CD4-positive, alpha-beta T cell (primary cell): ENCODE measurements at places on chromosomes 4 and X.
A peak's percentile ranks its signal among the peaks of the same experiment; 100 is the strongest.

DNA sequence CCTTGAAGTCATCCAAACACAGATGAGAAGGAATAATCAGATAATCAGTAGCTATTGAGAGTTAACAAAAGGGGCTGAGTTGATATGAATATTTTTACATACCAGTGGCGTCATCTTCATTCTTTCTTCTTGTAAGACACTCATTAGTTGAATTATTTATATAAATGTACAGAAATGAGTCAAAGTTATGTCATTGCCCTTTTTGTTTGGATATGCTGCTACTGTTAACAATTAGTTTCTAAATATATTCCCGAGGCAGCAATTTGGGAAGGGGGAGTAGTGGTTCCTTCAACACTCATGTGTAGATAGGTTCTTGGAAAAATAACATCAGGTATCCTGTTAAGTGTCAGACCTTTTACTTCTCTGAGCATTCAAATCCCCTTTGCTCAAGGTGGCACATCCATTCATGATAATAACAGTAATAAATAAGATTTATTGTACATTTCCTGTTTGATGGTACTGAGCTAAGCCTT is 436.6 kb downstream of the SPRY1 start:
- H3K36me3 ChIP-seq, result no peaks in the 10 kb centered on the region
- H3K4me1 ChIP-seq, result no peaks in the 10 kb centered on the region
- no peak for DNase-seq
- H3K4me3 ChIP-seq, result no peak overlapping the region
- H3K27ac ChIP-seq, result no peak overlapping the region

DNA sequence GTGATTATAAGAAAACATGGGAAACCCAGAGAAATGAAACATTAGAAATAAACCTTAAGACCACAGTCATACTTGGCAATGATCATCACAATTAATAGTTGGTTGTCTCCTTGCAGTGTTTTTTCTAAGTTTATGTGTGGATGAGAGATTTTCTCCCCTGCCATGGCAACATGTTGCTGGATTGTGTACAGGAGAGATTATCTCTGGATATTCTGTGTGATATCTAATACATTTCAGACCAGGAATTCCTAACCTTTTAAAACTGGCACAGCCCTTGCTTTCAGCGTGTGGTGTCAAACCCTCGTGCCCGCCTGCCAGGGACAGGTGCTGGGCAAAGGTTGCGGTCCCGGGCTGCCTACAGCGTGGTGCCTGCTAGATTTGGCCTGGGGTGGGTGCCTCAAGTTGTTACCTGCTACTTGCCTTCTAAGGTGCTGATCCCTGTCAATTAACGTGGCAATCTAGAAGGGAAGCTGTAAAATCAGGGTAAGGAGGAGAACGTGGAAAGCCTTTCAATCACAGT is 100.5 kb downstream of the TMEM131L start:
- H3K27ac ChIP-seq, result no peak overlapping the region
- no peak for DNase-seq
- H3K27me3 ChIP-seq, result no peaks in the 10 kb centered on the region
- no peak overlapping the region for H3K4me3 ChIP-seq

DNA sequence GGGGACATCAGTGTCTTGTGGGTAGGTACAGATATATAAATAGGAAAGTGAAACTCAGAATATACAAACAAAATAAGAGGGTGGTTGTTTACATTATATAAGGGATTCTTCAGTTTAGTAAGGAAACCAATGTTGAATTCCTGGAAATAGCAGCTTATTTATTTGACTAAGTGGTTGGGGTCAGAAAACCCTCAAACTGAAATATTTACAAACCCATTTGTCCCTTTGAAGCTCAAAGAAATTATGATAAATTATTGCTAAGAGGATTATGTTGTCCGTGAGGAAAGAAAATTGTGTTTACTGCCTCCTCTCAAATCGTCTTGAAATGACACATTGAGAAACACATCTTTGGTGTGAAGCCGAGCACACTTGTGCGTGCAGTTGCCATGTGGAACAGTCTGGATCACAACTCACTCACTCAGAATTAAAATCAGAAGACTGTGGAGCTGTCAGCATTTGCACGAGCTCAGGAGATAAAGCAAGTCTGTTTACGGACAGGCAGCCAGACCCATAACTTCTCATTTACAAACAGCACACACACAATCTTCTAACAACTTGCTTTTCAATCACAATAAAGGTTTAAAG is 46.8 kb upstream of the SETD7 start:
- no peaks in the 10 kb centered on the region for H3K27me3 ChIP-seq
- DNase-seq, result no peak
- H3K4me3 ChIP-seq, result no peak overlapping the region
- H3K27ac ChIP-seq, result no peak overlapping the region

GRCh38 chrX:30572004-30572403 is 5.6 kb downstream of the TASL start:
- DNase-seq, result no peak
- H3K27me3 ChIP-seq, result no peaks in the 10 kb centered on the region
- H3K4me3 ChIP-seq, result no peak overlapping the region
- no peak overlapping the region for H3K27ac ChIP-seq

- peak within 1 kb of the TSS; percentile 64 for H3K4me3 ChIP-seq
- H3K27ac ChIP-seq, result no peak within 1 kb of the TSS
- peak; percentile 17 for DNase-seq
- H3K27me3 ChIP-seq, result peaks cover 23% of the 10 kb centered on the region
Observed at GRCh38 chr4:122826553-122827257, at the start of gene FGF2. FGF2 (plus strand) TSS chr4:122826831; CDS start chr4:122827175, 344 bp downstream.

GRCh38 chrX:68398291-68398690 is 35.0 kb downstream of the OPHN1 start:
- no peak overlapping the region for H3K4me3 ChIP-seq
- no peak for DNase-seq
- H3K4me1 ChIP-seq, result no peaks in the 10 kb centered on the region
- no peaks in the 10 kb centered on the region for H3K27me3 ChIP-seq
- no peak overlapping the region for H3K27ac ChIP-seq

DNA sequence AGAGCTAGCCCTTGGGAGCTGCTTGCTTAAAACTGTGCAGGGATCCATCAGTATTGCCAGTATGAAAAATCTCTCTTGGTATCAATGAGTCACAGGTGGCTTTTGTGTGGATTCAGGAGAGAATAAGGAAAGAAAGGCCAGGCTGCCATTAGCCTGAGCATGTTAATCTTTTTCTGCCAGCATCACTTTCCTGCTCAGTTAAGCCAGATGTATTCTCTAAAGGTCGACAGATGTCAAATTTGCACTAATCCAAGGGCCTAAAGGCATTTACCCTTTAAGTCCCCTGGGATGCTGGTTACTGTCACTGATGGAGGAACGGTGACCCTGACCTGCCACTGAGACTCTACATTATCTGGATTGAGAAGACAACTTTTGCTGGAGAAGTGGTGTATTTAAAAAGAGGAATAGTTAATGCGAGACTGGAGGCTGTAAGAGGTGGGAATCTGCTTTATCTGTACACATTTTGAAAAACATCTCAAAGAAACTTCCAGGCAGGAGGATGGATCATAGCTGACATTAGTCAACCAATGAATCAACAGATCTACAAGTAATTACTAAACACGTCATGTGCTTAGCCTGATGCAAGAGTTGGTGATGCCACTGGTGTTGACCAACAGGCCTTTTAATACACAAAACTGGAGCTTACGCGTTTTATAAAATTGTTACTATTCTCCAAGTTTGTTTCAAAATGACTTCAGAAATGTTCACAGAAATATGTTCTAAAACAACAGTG is 241.4 kb upstream of the ANXA3 start:
- no peaks in the 10 kb centered on the region for H3K4me1 ChIP-seq
- no peaks in the 10 kb centered on the region for H3K27me3 ChIP-seq
- no peaks in the 10 kb centered on the region for H3K36me3 ChIP-seq
- H3K27ac ChIP-seq, result no peak overlapping the region
